NCI-H446 (cell line): ENCODE measurements at places on chromosomes 11 and 22.

- DNase-seq = no peak
These were observed 10.6 kb downstream of the LRRC32 start for GRCh38 chr11:76659672-76660532.

GRCh38 chr22:29344137-29344536 is 28.6 kb upstream of the RASL10A start:
- peak; percentile 95 for DNase-seq

DNA sequence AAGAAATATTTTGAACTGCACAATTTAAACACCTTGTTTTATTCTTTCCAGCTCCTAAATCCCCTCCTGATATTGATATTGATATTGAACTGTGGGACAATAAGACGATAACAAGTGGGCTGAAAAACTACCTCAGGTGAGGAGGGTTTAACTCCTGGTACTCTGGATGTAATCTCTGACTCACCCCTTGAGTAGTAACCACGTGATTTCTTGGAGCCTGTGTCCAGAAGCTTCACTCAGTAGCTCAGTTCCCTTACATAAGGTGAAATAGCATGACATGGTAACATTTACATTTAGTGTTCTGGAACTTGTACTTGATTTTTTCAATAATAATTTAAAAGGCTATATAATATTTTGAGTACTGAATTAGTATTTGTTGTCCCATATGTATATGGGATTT is 168.0 kb downstream of the PGR start:
- DNase-seq = no peak

DNA sequence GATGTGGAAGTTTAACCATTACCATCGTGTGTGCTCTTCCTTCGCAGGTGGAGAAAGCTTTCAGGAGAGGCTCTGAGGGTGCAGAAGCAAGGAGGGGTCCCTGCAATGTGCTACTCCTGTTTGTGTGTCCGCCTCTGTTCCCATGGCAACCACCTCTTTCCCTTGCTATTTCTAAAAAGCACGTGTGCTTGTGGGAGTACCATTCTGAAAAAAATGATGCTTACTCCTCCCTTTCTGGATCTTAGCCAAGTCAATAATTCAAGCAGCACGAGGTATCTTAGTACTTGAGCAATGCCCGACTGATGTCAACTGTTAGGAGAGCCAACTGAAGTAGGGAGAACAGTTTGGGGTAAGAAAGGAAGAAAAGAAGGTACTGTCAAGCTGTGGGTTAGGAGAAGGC is 628.7 kb downstream of the NTM start:
- DNase-seq = no peak

DNA sequence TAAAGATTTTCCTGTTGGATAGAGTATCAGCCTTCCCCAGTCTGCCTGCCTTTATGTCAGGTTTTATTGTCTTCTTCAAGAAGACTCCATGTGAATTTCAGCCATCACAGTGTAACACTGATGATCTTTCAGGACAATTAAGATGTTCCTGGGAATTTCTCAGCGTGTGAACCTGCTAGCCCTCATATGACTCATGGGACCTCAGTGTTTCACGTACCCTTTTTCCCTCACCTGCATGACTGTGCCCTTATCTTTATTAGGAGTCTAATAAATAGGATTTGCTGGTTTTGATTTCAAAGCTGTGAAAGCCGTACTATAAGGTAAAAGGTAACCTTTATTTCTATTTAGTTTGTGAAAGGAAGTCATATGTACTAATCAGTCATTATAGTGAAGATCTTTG is 81.7 kb upstream of the MYO18B start:
- DNase-seq = no peak

DNA sequence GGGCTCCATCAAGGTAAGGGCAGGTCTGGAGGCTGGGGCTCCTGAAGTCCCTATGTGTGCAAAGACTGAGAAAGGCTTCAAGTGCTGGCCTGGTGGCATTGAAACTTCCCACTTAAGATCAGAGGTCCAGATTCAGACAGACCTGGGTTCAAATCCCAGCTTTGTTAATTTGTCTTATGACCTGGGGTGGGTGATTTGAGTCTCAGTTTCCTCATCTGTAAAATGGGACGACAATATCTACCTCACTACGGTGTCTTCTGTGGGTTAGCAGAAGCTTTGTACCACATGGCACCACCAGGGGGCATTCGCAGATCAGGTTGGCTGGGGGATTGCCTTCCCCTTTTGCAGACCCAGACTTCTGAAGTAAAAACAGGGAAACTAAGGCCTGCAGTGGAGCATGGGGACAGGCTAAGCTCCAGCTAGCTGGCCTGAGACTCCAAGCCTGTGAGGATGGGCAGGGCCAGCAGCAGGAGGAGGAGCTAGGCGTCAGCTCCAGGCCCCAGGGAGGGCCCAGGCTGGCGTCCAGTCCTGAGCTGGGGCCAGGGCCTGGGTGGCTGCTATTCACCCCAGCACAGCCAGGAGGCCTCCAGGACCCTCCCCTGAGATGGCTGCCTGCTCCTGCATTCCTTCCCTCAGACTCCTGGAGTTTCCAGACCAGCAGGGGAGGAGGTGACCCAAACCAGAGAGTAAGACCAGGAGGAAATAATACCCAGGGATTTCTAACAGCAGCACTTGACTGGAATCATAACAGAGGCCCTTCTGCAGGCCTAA is 1.5 kb downstream of the CASTOR1 start:
- peak; percentile 76 for DNase-seq

- DNase-seq = no peak
These were observed 150.3 kb downstream of the LRRC4C start for GRCh38 chr11:41309111-41309522.

GRCh38 chr22:21025266-21025665 is 7.1 kb downstream of the SLC7A4 start:
- DNase-seq = no peak

GRCh38 chr11:2662430-2663299 is 37.1 kb downstream of the KCNQ1OT1 start:
- DNase-seq = no peak

DNA sequence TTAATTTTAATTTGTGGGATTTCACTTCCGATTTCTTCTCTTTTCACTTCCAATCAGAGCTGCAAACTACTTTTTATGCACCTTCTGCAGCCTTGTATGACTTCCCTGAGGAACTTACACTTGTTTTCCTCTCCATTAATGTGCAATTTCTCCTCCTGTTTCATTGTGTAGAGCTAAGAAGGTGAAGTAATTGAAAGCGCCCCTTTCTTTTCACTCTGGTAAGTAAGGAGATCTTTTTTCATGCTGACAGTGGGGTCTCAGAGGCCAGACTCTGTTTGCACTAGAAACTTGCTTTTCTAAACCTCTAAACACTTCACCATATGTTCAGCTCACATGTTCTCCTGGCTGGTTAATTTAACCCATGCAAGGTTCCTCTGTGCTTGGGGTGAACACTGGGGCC is 117.0 kb downstream of the FANCF start:
- DNase-seq = peak; percentile 76

DNA sequence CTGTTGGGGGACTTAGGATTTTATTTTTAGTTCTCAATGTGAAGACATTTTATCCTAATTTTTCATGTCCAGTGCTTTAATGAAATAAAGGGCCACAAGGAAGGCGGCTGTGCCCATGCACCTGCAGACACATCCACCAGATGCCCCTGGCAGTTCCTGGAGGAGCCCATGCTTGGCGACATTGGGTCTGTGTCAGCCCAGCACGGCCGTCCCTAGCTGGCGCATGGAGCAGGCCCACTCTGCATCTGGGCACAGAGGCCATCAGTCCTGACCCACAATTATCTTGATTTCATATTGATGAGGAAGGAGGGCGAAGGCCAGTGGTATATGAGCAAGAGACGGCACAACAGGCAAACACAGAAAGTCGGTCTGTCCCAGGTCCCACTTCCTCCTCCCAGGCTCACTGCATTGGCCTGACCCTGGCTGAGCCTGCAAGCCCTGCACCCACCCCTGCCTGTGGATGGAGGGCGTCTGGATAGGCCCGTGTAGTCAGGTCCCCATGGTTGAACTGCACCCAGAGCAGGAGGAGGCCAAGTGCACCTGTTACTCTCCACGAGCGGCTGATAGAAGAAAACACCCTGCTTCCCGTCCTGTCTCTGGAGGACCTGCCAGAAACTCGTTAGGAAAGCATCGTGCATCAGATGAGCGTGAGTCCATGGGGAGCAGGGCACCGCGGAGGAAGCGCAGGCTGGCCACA is 296.9 kb downstream of the BRD1 start:
- no peak for DNase-seq

DNA sequence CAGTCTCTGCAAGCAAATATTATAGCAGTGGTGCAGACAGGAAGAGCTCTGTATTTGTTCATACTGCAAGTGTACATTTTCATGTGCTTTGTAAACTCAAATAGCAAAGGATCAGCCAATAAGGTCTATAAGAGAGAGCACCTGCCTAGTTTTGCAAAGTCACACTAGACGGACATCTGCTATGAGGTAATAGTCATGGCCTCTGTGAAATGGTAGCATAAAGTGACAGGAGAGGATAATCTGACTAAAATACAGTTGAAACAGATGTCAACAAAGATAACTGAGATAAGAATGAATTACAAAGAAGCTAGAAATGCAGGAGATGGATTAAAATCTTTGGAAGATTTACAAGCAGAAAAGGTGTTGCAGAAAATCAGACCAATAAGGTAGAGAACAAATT is 70.6 kb upstream of the SPON1 start:
- no peak for DNase-seq

GRCh38 chr11:120564573-120565311 is 53.2 kb downstream of the GRIK4 start:
- DNase-seq = no peak

- DNase-seq = no peak
These were observed 700.6 kb downstream of the METTL15 start for GRCh38 chr11:28808771-28809170.

DNA sequence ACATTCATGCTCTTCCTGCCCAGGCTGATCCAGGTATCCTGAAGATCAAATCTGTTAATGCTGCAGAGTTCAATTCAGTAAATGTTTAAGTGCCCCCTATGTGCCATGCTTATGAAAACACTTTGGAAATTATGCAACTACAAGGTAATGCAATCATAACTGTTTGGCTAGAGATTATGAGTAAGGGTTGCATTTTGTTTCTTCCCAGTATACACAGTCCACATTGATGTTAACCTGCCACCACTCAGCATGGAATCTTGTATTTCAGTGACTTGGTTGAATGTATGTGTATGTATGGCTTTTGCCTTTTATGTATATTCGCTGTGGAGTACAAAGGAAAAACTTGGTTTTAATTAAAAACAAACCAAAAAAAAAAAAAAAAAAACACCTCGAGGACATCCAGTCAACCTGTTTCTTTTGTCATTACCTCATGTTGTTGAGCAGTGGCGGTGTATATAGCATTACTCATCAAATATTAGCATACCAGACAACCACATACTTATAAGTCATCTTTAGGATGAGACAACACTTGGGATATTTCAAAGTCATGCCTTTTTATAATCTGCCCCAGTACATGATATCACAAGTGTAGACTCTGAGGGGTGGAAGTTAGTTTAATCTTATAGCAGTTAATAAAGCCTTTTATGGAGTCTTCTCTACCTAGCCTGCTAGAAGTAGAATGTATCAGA is 86.1 kb upstream of the HORMAD2 start:
- no peak for DNase-seq

- peak; percentile 53 for DNase-seq
These were observed 36.9 kb upstream of the SLC36A4 start for GRCh38 chr11:93234602-93235207.

DNA sequence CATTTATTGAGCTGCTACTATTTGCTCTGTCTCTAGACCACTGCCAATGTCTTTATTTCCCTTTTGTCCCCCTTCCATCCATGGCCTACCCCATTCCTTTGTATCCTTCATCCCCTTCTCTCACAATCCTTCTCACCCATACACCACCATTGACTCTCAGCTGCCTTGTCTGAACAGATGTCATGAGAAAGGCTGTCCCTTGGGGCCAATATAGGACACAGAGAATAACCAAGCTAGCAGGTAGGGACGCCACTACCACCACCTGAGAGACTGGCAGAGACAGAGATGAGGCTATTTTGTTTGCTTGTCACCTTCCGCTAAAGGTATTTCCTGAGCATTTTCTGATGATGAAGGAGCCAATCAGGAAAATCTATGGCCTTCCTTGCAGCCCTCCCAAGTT is 138.9 kb downstream of the CD44 start:
- DNase-seq = no peak

- no peak for DNase-seq
These were observed 59.5 kb downstream of the MCM5 start for GRCh38 chr22:35459423-35459894.

DNA sequence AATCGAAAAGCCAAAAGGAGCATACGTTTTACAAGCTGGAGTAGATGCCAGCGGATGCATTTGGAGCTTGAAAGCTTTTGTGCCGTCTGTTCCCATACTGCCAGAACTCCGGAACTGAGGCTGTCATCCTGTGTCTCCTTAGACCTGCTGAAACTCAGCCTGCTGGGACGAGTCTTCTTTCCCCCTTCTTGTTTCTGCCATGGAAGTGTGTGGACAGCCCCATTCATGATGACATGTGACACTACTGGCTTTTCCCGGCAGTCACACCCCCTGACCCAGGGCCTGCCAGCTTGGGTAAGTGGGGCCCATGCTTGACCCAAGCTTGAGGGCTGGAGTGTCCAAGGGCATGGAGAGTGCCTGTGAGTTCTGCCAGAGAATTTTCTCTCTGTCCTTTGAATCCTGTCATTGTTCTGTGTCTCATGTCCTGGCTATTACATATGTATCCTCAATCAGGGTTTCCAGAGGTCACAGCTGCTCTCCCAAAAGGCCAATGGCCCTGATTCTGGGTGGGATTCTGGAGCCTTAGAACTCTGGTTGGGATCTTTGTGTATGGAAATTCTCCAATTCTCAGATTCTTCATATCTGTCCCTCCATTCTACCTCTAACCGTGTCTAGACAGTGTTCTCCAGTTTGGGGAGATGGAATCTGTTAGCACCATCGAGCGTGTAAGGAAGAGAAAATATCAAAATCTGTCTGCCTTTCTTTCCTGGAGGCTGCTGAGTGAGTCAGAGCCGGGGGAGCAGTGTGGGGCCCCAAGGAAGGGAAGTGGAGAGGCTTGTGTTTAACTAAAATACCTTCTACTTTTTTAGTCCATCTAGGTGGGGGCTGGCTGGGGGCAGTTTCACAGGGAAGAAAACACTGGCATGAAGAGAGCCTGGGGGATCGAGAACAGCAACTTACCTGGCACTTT is 73.2 kb downstream of the KIAA1671 start:
- no peak for DNase-seq

DNA sequence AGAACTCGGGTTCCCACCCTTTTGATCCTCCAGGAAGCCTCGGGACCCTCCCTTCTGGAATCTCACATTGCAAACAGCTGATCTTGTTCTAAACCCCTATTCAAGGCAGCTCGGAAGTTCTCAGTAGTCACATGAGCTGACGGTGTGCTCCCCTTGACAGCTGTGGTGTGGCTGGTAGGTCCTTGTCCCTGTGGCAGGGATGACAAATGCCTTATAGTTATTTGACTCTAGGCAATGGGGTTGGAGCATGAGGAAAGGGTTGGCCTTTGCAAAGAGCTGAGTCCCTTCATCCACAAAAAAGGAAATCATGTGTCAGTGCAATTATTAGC is 23.6 kb downstream of the EIF4G2 start:
- DNase-seq = no peak

- peak; percentile 98 for DNase-seq
These were observed 87.3 kb downstream of the NAT10 start for GRCh38 chr11:34192481-34193401.

- DNase-seq = peak; percentile 87
These were observed 48.4 kb downstream of the GRAMD1B start for GRCh38 chr11:123478352-123478987.

- no peak for DNase-seq
These were observed 111.9 kb upstream of the TOP3B start for GRCh38 chr22:22094514-22094913.

GRCh38 chr11:33721426-33721825 is 14.8 kb downstream of the CD59 start:
- peak; percentile 59 for DNase-seq
